ENCODE measurements at places on chromosomes 3 and 15. TPM values are rescaled to one million over a fixed set of nuclear protein-coding genes. Genes with fewer than 3 reads are reported as not detected.

KBTBD13 gene
- polyA plus RNA-seq: not detected

CFAP161 gene
- not detected for polyA plus RNA-seq

RLBP1 gene
- polyA plus RNA-seq: not detected

SLC24A5 gene
- polyA plus RNA-seq: not detected

GPR171 gene
- 0.62 TPM for polyA plus RNA-seq

DNA sequence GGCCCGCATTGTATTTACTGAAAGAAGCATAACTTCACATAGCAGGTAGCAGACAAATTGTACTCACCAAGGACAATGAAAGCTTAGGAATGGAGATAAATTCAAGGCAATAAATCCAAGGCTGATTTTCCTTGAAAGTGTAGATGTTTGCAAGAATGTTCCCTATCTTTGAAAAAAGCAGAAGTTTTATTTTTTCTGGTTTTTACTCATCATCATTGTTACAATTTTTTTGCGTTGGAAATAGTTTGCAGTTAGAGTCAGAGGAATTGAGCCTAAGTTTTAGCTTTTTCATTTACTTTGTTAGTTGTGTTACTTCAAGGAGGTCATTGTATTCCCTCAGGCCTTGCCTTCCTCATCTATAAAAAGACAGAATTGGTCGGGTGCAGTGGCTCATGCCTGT, 213.9 kb upstream of the TBL1XR1 start:
- H3K4me3 ChIP-seq: no peak overlapping the region
- H3K36me3 ChIP-seq: no peaks in the 10 kb centered on the region

DNA sequence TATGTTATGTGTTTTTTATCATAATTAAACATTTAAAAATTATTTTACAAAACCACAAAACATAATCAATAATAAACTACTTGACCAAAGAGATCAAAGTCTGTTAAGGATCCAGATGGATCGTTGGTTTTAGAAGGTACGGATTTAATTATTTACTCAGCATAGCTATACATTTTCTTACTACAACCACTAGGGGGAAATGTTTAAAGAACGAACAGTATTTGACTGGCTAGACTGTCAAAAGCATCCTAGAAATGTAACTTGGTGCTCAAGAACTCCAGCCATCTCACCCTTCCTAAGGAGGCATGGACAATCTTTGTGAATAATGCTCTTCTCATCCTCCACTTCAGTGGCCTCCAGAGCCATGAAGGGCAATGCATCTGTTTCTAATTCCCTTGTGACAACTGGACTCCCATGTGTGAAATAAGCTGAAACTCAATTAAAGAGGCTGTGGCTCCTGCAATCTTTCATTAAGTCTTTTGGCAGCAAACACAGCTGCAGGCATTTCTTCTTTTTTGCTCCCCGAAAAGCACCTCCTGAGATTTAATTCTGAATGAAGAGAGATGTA, 94.7 kb upstream of the TUSC7 start:
- no peak overlapping the region for H3K27ac ChIP-seq
- H3K36me3 ChIP-seq: no peaks in the 10 kb centered on the region
- no peak overlapping the region for H3K4me3 ChIP-seq

DNA sequence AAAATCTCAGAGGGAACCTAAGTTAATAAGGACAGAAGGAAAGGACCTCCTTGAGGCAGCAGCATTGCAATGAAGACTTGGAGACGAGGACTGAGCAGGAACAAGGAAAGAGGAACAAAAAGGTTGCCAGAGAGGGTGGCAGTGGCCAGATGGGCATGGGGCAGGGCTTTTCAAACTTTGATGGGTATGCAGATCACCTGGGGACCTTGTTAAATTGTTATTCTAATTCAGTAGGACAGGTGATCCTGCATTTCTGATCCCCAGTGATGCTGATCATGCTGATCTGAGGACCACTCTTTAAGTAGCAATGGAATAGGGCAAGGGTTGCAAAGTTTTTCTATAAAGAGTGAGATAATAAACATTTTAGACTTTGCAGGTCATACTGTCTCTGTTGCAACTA, 11.1 kb downstream of the COL6A6 start:
- peaks cover 19% of the 10 kb centered on the region for H3K27me3 ChIP-seq
- no peak overlapping the region for H3K27ac ChIP-seq
- H3K36me3 ChIP-seq: no peaks in the 10 kb centered on the region
- no peak for DNase-seq
- no peak overlapping the region for H3K4me3 ChIP-seq
- no peaks in the 10 kb centered on the region for H3K4me1 ChIP-seq

DNA sequence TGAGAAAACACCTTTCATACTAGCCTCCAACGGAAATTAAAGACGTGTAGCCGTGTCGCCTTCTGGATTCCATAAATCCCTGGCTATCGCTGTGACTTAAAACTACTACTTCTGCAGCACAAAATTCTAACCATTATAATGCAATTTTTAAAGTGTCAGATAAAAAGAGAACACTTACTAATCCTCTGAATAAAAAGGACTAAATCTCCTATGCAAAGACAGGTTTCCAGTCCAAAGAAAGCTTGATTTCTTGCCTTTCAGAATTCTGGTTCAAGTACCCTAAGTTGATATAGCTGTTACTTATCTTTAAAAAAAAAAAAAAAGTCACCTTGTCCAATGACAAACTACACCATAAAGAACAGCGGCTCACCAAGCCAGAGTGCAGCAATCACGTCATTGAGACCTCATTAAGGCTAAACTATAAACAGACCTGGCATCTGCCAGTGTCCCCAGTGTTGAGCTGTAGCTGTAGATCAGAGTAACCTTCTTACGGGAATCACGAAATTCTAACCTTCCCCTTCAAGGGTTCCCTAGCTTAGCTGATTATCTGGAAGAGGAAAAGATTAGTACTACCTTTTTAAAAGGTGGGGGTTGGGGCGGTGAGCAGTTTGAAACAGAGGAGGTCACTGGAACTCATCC, 2.2 kb downstream of the ABCC5 start:
- H3K4me3 ChIP-seq: no peak overlapping the region
- no peak overlapping the region for H3K27ac ChIP-seq
- peaks cover 7% of the 10 kb centered on the region for H3K36me3 ChIP-seq
- H3K27me3 ChIP-seq: no peaks in the 10 kb centered on the region
- peaks cover 13% of the 10 kb centered on the region for H3K4me1 ChIP-seq

DNA sequence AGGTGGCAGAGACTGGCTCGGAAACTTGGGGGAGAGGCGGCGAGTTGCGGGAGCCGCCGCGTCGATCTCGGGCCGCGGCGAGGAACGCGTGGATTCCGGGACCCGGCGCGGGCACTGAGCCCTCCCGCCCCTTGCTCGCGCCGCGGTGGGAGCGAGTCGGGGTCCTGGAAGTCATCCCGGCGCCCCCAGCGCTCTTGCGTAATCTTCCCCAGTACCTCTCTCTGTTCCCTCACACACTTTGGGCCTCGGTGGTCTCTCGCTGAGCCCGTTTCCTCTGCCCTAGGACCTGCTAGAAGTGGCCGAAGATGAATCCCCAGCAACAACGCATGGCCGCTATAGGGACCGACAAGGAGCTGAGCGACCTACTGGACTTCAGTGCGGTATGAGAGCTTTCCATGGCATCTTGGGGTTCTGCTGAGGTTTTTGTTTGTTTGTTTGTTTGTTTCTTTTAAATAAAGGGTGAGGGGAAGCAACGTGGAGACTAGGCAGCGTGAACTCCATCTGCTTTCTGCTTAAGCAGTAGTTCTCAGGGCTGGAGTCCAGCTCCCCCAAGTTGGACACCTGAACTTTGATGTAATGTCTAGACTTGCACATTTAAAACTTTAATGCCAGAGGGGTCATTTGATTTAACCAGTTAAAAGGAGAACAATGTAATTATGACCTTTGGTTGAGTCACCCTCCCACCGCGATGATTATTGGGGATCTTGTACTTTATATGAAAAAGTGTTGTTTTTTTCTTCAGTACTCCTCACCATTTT, 1.3 kb downstream of the TCF12 start:
- no peaks in the 10 kb centered on the region for H3K27me3 ChIP-seq
- H3K4me1 ChIP-seq: peaks cover 46% of the 10 kb centered on the region
- peak overlapping the region; percentile 97 for H3K4me3 ChIP-seq

- no peak for DNase-seq
- no peaks in the 10 kb centered on the region for H3K27me3 ChIP-seq
- H3K4me1 ChIP-seq: no peaks in the 10 kb centered on the region
- H3K4me3 ChIP-seq: no peak overlapping the region
- H3K27ac ChIP-seq: no peak overlapping the region
- H3K36me3 ChIP-seq: no peaks in the 10 kb centered on the region
These were observed 207.0 kb upstream of the DCBLD2 start for GRCh38 chr3:99108508-99108907.

- no peak for DNase-seq
- H3K4me3 ChIP-seq: no peak overlapping the region
- H3K27me3 ChIP-seq: peaks cover 6% of the 10 kb centered on the region
- peaks cover 13% of the 10 kb centered on the region for H3K4me1 ChIP-seq
- no peaks in the 10 kb centered on the region for H3K36me3 ChIP-seq
- no peak overlapping the region for H3K27ac ChIP-seq
These were observed 84.7 kb downstream of the EOMES start for GRCh38 chr3:27637346-27637995.

- H3K4me3 ChIP-seq: no peak overlapping the region
- H3K27ac ChIP-seq: no peak overlapping the region
- DNase-seq: no peak
- no peaks in the 10 kb centered on the region for H3K4me1 ChIP-seq
- H3K36me3 ChIP-seq: no peaks in the 10 kb centered on the region
- H3K27me3 ChIP-seq: no peaks in the 10 kb centered on the region
These were observed 111.9 kb downstream of the BCHE start for GRCh38 chr3:165725296-165725695.

GRCh38 chr3:23666818-23667217, 138.9 kb upstream of the UBE2E1 start:
- H3K36me3 ChIP-seq: no peaks in the 10 kb centered on the region
- H3K27ac ChIP-seq: no peak overlapping the region
- no peak overlapping the region for H3K4me3 ChIP-seq
- no peak for DNase-seq
- H3K4me1 ChIP-seq: peaks cover 37% of the 10 kb centered on the region

DNA sequence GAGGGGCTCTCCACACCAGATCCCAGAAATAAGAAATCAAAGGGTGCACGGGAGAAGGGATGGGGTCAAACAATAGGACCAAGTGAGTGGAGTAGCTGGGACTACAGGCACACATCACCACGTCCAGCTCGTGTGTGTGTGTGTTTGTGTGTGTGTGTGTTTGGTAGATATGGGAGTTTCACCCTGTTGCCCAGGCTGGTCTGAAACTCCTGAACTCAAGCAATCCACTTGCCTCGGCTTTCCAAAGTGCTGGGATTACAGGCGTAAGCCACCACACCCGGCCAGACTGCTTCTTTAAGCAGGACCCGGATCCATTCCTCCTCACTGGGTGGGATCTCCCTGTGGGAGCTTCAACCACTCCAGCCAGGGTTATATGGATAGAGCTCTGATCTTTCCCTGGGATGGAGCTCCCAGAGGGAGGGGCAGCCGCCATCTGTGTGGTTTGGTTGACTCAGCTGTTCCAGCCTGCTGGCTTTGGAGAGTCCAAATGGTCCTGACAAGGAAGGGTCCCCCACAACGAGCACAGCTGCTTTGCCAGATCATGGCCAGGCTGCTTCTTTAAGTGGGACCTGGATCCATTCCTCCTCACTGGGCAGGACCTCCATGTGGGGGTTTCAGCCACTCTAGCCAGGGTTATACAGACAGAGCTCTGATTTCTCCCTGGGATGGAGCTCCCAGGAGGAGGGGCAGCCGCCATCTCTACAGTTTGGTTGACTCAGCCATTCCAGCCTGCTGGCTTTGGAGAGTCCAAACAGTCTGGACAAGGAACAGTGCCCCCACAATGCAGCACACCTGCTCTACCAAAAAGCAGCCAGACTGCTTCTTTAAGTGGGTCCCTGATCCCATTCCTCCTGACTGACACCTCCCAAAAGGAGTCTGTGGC, 9.1 kb upstream of the AVEN start:
- no peaks in the 10 kb centered on the region for H3K4me1 ChIP-seq
- no peak overlapping the region for H3K27ac ChIP-seq
- H3K27me3 ChIP-seq: no peaks in the 10 kb centered on the region
- H3K4me3 ChIP-seq: no peak overlapping the region
- DNase-seq: no peak

GRCh38 chr15:71316911-71317310, 201.6 kb downstream of the THSD4 start:
- H3K27ac ChIP-seq: no peak overlapping the region
- no peaks in the 10 kb centered on the region for H3K36me3 ChIP-seq
- H3K27me3 ChIP-seq: peaks cover 10% of the 10 kb centered on the region
- no peak for DNase-seq
- H3K4me1 ChIP-seq: no peaks in the 10 kb centered on the region

DNA sequence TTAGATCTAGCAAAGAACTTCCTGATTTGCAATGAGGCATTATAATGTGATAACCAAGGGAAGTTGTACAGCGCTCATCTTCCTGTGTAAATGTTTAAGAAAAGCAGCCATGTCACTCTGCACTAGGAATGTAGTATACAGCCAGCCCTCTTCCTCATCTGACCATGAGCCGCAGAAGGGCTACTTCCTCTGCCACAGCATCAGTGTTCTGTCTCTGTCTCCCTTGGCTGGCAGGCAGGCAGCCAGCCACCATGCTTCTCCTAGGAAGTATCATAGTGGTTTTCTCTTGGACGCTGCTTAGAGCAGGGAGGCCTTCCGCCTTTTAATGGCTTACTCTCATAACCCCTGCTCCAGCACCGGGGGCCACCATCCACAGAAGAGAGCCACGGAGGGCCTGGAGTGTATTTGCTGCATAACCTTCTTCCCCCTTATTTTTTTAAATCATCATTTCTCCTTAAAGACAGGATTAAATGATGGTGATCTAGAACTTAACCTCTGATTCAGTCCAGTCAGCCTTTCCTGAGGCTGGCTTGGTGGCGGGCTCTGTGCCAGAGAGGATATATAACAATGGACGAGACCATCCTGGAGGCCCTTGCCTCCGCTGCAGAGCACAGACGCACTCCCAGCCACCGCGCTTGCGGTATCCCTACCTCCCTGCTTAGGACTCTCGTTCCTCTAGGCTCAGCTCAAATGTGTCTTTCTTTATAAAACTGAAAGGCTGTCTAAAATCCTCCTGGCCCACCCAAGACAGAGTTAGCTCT, 57.3 kb upstream of the PLXNA1 start:
- H3K4me1 ChIP-seq: peaks cover 36% of the 10 kb centered on the region
- H3K27me3 ChIP-seq: no peaks in the 10 kb centered on the region
- H3K27ac ChIP-seq: peak overlapping the region; percentile 22
- no peak overlapping the region for H3K4me3 ChIP-seq
- peaks cover 8% of the 10 kb centered on the region for H3K36me3 ChIP-seq

DNA sequence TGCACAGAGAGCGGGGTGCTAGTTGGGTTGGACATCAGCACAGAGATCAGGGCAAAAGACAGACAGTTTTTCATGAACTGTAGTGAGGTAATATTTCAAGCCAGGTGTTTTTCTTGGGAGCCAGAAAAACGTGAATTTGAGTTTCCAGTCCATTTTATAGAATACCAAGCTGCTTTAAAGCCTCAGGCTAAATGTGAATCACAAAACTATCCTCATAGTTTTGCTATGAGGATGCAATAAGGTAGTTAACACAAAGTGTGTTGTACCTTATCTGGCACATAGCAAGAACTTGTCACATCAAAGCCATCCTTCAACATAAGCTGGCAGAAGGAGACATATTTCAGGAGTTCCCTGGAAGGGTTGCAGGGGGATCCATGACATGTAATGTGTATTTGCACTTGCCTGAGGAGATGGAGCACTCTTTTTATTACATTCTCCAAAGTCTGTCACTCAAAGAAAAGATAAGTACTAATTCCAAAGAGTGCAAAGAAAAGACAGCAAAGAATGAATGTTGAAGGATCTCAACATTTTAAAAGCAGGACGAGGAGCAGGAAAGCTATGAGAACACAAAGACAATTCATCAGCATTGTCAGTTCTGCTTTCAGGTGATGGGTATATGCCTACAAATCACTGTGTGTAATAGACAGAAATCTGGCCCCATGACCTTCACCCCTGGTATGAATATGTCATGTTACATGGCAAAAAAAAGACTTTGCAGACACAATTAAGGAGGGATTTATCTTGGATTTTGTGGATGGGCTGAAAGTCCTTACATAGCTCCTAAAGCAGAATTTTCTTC, 1046.4 kb downstream of the NTRK3 start:
- H3K27me3 ChIP-seq: no peaks in the 10 kb centered on the region
- no peak overlapping the region for H3K4me3 ChIP-seq
- H3K36me3 ChIP-seq: no peaks in the 10 kb centered on the region
- H3K4me1 ChIP-seq: no peaks in the 10 kb centered on the region
- H3K27ac ChIP-seq: no peak overlapping the region
